Cardiac muscle cell (in vitro differentiated cells and primary cell): ENCODE measurements at places on chromosomes 2 and 18.

- no peak for DNase-seq
Observed at GRCh38 chr2:32706815-32707579, 79.1 kb downstream of the TTC27 start.

DNA sequence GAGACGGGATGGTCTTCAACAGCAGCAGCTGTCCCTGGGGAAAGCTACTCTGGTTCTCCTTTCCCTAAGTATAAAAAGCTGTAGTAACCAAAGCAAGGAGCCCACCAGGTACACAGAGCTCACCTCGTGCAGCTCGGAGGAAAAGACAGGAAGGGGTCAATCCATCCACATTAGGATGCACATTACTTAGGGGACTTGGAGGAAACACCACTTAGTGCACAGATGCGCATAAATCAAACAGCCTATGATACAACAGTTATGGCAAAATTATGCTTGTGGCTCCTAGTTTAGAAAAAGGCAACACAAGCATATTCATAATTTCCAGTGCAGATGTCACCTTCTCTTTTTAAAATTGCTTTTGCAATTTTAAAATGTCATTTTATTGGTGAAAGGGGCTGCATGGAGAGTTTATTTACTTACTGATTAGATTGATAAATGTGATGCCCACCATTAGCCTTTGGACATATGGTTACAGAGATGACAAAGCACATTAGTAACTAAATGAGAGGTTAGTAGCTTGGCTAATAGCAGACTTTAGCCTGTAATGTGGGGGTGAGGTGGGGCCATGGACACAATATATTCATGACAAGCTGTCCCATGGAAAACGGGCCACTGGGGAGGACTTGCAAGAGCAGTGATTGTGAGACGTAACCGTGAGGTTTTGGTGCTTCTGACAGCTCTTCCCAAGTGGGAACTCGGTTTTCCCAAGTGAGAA lies 199.8 kb downstream of the MYT1L start:
- no peak for DNase-seq

DNA sequence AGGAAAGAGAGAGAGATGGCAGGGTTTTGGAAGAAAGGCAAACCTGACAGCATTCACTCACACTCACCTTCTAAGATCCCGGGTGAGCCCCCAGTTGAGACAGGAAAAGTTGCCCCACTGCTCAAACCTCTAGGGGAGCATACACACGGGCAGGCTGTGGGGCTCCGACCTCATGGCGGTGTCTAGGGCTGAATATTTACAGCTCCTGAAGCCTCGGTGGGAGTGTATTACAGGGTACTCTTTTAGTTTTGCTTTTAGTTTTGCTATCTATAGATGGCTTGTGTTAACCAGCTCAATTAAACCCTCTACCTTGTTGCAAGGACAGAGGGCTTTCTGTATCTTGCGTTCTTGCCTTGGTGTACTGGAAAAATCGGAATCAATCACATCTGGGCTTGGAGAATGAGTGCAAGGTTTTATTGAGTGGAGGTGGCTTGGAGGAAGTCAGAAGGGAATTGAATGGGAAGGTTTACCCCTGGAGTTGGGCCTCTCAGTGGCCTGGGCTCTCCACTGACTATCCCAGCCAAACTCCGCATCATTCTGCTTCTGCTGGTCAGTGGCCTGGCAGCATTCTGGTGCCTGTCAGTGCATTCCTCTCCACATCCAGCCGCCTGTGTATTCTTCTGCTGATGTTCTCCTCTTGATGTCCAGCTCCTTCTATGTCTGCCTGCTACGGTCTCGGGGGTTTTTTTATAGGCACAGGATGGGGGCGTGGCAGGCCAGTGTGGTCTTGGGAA lies 10.1 kb upstream of the IFIH1 start:
- peak; percentile 23 for DNase-seq

DNA sequence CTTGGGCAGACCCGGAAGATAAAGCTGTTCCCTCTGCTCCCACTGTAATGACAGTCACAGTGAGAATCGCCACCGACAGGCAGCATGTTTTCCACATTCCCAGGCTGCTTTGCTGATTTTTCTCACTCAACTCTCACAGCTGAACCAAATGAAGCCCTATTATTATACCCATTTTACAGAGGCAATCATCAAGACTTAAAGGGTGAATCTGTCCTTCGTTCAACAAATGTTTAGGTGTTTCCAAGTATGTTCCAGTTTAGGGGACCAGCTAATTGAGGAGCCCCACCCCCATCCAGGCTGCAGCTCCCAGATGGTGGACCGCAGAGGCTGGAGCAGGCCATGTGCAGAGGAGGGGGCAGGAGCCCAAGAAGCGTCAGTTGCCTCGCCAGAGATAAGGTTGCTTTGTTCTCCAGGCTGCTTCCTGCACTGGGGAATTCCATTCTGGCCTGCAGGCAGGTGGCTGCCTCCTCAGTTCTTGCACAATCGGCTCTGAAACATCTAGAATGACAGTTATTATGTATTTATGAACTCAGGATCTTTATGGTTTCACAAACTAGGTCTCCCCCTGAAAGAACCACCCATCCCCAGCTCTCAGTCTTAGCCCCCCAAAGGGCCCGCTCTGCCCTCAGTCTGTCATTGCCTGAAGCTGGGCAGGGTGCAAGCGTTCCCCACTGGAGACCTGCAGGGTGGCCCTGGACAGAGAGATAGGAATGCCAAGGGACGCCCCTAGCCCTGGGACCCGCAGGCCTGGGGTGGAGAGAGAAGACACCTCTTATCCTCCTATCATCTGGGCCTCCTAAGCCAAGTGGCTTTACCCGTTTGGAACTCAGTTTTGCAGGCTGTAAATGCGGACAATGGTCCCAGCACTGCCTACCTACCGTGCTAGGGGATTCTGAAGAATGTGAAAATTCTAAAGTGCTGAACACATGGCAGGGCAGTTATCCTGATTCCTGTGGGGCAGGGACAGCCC lies 49.1 kb upstream of the MYCN start:
- DNase-seq: peak; percentile 32

GRCh38 chr2:94956797-94957391 lies 68.6 kb upstream of the MAL start:
- DNase-seq: peak; percentile 0
